ENCODE measurements at places on chromosomes 5 and 9.

DNA sequence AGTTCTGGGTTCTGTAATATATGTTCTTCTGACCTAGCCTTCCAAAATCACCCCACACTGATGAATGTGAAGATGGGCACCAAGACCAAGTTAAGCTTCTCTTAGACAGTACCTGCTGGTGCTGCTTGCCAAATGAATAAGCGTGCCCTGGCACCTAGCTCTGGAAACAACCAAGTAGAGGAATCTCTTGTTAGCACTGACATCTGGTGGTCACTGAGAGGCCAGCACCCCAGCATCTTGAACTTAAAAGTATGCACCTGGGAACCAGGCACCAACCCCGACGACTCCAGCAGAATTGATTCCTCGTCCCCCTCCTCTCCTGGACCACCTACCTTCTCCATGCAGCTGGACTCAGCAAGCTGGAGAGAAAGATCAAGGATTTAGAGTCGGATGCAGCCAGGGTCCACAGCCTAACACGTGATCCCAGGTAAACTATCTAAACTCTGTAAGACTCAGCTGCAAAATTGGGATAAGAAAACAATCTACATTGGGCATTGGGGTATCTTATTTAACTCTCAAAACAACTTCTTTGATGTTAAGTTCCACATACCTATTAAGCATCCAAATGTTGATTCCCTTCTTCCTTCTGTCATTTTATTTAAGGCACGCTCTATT is 89.8 kb downstream of the SLC1A3 start:
- DNase-seq: peak; percentile 38

DNA sequence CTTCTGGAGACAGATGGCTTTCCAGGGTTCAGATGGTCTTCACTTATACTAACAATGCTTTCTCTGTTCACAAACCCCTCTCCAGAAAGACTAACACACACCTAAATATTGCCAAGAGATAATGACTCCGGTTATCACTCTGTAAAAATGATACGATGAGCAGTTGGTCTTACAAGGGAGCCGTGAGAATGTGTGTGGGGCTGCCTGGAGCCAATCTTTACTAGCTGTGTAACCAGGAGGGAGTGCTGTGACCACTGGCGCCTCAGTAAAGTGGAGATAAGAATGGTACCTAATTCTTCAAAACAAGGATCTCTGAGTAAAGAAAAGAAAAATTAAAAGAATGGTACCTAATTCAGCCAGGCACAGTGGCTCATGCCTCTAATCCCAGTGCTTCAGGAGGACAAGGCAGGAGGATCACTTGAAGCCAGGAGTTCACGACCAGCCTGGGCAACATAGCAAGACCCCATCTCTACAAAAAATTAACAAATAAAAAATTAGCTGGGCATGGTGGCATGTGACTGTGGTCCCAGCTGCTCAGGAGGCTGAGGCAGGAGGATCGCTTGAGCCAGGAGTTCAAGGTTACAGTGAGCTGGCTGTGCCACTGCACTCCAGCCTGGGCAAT is 39.9 kb upstream of the IL17B start:
- no peak for DNase-seq

GRCh38 chr5:124843596-124843899 is 97.1 kb upstream of the ZNF608 start:
- no peak for DNase-seq

DNA sequence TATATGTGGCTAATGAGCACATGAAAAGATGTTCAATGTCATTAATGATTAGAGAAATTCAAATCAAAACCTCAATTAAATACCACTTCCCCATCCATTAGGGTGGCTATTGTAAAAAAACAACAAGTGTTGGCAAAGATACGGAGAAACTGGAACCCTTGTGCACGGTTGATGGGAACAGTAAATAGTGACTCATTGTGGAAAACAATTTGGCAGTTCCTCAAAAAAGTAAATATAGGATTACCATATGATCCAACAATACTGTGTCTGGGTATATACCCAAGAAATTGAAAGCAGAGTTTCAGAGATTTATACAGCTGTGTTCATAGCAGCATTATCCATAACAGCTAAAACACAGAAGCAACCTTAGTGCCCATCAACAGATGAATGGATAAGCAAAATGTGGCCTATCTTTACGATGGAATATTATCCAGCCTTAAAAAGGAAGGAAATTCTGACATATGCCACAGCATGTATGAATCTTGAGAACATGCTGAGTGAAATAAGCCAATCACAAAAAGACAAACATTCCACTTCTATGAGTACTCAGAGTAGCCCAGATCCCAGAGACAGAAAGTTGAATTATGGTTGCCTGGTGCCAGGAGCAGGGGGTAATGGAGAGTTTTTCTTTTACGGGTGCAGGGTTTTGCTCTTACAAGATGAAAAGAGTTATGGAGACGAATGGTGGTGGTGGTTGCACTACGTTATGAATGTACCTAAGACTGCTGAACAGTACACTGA is 41.4 kb upstream of the LRRC14B start:
- DNase-seq: no peak

- no peak for DNase-seq
Observed at GRCh38 chr9:89891591-89892304, 286.9 kb downstream of the GADD45G start.

DNA sequence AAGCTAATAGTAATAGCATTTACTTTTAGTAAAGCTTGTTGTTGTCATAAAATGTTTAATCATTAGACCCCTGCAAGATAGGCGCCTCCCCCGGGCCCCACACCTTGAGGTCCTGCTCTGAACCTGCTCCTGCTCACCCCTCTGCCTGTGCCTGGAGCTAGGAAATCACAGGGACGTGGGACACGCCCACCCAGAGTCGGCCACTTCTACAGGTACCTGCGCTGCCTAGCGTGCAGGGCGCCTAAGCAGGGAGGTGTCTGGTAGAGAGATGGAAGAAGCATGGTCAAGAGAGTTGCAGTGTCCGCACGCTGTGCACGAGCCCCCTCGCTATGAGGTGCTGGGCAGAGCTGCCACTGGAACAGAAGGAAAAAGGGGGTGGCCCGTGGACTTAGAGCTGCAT is 52.6 kb downstream of the HINT1 start:
- DNase-seq: no peak

DNA sequence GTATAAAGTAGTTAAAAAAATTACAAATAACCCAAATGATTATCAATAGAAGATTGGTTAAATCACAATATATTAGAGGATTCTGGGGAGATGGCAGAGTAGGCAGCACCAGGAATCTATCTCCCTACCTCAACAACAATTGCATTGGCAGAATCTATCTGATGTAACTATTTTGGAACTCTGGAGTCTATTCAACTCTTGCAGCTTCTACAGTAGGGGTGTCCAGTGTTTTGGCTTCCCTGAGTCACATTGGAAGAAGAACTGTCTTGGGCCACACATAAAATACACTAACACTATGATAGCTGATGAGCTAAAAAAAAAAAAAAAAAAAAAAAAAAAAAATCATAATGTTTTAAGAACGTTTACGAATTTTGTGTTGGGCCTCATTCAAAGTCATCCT is 29.2 kb upstream of the ECM2 start:
- no peak for DNase-seq

DNA sequence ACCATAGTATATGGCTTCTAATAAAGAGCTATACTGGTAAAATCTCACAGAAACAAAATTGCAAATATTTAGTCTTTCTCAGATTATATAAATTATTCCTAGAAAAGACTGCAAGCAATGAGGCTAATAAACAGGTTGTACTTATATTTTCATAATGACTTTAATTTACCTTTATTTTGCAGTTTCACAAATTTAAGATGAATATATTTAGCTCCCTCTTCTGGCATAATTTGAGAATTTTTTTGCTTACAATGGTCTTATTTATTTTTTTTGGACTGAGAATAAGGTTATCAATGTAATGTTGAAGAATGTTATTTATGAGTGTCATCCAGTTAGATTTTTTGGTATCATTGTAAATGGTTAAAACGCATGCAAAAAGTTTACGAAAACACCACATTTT is 56.7 kb downstream of the PIK3R1 start:
- DNase-seq: no peak

DNA sequence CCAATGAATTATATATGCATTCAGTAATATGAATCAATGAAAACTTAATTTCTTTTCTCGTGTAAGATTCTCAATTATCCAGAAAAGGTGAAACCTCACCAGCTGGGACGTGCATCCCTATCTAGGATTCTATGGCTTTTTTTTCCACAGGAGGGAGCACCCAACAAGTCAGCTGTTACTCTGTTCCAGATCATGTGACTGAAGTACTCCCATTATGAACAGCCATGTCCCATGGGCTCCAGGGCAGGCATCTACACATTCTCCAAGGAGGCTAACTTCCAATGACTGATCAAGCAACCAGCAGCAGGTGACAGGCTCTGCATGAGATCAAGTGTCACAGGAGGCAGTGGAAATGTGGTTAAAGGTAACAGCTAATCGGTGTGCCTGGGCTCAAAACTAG is 118.8 kb downstream of the ELAVL2 start:
- DNase-seq: no peak

- DNase-seq: no peak
Observed at GRCh38 chr9:131669269-131670157, 70.4 kb downstream of the RAPGEF1 start.

- DNase-seq: no peak
Observed at GRCh38 chr5:11251247-11251646, 490.2 kb upstream of the DAP start.

DNA sequence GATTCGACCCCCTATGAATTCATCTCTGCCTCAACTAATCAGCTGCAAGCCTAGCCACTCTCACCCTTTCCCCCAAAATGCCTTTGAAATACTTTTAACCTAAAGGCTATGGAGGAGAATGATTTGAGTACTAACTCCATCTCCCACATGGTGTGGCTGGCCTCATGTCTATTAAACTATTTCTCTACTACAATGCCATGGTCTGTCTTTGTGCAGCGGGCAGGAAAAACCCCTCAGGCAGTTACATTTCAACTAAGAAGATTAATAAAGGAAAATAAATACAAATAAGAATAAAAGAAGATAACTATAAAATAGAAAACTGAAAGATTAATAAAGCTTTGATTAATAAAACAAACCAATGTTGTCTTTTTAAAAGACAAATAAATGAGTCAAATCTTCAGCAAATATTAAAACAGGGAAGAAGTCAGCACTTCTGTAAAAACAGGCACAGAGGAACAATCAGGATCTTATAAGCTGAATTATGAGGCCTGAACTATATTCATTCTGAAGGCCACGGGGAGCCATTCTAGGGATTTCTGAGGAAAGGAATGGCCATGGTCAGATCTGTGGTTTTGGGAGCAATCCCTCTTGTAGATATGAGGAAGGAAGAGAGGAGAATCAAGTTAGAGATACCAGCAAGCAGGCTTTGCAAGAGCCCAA is 116.1 kb upstream of the SLC12A2 start:
- DNase-seq: no peak

- DNase-seq: no peak
Observed at GRCh38 chr9:125608489-125609224, 98.4 kb downstream of the MAPKAP1 start.

DNA sequence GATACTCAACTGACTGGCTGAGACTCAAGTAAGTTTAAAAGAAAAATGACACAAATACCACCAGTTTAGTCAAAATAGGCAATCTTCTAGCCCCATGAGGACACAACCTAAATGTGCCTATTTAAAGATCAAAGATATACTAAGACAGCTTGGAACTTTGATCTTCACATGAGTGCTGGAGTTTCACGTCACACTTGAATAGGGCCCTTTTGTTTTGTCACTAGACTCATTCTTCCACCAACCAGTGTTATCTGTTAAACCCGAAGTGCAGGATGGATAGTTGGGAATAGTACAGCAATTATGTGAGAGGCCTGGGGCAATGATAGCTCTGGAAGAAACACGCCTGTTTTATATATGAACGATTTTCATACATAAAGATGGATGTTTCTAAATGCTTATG is 792.8 kb upstream of the NUDT12 start:
- no peak for DNase-seq

DNA sequence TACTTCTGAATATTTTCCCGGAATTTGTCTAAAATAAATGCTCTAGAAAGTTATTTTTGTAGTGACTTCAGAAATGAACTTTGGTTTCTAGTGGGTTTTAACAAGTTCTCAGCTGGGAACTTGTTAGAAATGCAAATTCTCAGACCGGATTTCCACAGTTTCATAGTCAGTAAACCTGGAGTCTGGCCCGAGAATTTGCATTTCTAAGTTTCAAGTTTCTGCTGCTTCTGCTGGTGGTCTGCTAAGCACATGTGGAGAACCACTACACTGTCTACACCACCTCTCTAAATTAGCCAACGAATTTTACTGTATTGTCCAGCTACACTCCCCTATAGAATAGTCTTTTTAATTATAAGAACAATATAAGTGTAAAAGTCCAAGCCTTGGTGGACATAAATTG is 208.0 kb downstream of the CHSY3 start:
- no peak for DNase-seq

All from HFFc6 (cell line).